ENCODE measurements at places on chromosomes 5 and 9. TPM values are rescaled to one million over a fixed set of nuclear protein-coding genes. Genes with fewer than 3 reads are reported as not detected.

The TAF1L gene
- not detected for total RNA-seq

The MATR3 gene
- 151 TPM for total RNA-seq

The WNT8A gene
- total RNA-seq, result not detected

The KIAA0825 gene
- total RNA-seq, result 2.0 TPM

The OSMR gene
- total RNA-seq, result 27.4 TPM

The NEK6 gene
- total RNA-seq, result 26.0 TPM

The RNF208 gene
- 1.5 TPM for total RNA-seq

The KCTD16 gene
- total RNA-seq, result 0.28 TPM

The HAVCR2 gene
- not detected for total RNA-seq

The CCDC127 gene
- total RNA-seq, result 3.6 TPM

The IFNA2 gene
- total RNA-seq, result not detected

The DNM1 gene
- 1.5 TPM for total RNA-seq

The C5orf22 gene
- 12.1 TPM for total RNA-seq

The PTCD2 gene
- total RNA-seq, result 6.1 TPM

The NOL8 gene
- total RNA-seq, result 21.1 TPM

The ALDH1A1 gene
- total RNA-seq, result 3.1 TPM

The DMGDH gene
- not detected for total RNA-seq

The SHC3 gene
- total RNA-seq, result 5.8 TPM

The FOXB2 gene
- total RNA-seq, result not detected

The C5orf58 gene
- total RNA-seq, result not detected

The TRAF1 gene
- 0.42 TPM for total RNA-seq

The RALGDS gene
- total RNA-seq, result 39.0 TPM

The FSD1L gene
- 0.51 TPM for total RNA-seq

The ACSL6 gene
- total RNA-seq, result not detected

All from airway epithelial cell (primary cell).